ENCODE measurements at places on chromosomes 7 and 10.

DNA sequence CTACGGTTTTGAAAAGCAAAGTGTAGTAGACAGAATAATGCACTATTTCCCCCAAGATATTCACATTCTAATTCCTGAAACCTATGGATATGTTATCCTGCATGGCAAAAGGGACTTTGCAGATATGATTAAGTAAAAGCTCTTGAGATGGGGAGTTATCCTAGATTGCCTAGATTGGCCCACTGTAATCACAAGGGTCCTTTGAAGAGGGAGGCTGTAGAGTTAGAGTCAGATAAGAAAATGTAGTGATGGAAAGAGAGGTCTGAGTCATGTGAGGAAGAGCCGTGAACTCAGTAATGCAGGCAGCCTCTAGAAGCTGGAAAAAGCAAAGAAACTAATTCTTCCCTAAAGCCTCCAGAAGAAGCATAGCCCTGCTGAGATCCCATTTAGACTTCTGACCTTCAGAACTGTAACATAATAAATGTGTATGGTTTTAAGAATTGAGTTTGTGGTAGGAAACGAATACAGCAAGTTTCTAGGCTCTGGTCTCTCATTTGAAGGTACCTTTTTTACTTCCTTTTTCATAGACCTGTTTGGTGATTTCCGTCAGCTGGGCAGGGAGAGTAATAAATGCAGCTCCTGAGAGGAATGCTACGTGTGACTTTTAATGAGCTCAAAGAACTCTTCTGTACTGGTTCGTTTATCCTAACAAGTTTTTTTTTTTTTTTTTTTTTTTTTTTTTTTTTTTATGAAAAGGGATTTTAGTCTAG lies 41.9 kb upstream of the NXPH1 start:
- no peak for DNase-seq

DNA sequence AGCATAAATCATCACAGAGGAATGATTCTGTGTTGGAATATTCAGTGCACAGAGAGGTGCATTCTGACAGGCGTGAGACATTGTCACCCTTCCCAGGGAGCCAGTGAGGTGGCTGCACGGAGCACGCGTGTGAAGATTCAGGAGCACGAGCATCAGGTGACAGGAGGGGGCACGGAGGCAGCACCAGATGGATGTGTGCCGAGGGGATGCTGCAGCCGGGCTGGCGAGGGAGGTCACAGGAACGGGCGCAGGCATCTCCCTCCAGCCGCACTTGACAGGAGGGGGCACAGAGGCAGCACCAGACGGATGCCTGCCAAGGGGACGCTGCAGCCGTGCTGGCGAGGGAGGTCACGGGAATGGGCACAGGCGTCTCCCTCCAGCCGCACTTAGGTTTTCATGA lies 66.5 kb downstream of the DIP2C start:
- no peak for DNase-seq

DNA sequence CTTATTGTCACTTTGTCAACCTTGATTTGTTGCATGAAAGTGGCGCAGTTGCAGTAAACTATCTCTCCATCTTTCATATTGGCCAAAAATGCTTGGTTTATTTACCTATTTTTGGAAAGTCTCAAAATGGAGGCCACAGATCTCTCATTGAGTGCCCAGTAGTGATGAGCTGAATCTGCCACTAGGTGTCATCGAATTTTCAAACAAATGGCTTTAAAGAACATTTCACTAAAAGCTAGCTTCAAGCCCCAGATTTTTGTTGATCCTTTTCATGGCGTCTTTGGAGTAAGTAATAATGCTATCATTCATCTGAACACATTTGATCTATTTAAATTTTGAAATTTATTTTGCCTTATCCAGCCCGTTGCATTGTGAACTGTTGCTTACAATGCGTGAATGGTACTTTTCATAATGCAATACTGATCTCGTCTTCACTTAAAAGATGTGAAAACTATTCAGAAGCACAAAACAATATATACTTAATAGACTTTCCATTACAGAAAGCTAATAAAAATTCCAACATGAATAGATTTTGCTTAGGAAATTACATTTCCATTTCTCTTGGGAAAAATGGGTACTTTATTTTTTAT lies 236.2 kb downstream of the DNAJB9 start:
- no peak for DNase-seq

GRCh38 chr10:17290226-17290625 lies 62.2 kb downstream of the VIM start:
- DNase-seq: no peak

- no peak for DNase-seq
Measured at GRCh38 chr7:88358526-88358838, 51.8 kb upstream of the STEAP4 start.

GRCh38 chr7:16479591-16479990 lies 14.1 kb upstream of the SOSTDC1 start:
- DNase-seq: no peak

DNA sequence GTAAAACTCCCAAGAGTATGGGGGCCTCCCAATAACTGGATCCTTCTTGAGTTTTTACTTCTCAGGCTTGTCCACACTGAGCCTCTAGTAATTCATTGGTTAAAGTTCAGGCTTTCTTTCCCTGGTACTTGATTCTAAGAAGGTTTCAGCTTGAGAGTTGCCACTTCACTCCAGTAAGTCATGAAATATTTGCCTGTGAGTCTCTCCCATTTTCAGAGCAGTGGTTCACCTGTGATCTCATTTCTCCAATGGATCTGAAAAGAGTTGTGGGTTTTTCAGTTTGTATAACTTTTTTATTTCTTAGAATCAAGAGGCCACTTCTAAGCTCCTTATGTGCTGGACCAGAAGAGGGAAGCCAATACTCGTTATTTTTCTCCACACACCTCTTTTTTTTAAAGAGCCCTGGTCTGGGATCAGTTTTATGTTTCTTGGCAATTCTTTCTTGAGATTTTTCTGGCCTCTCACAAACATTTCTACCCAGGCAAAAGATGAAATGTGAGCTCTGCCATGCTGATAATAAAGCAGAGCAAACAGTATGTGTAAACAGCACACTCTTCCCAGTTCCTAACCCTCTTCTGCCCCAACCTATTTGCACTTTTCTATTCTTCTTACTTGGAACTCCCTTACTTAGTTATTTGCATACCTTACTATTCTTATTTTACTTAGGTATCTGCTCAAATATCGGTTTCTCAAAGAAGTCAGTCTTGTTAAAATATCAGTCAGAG lies 983.4 kb downstream of the CCSER2 start:
- DNase-seq: no peak

Measured in amniotic stem cell (primary cell).